ENCODE measurements at places on chromosomes 11 and 22.
A peak's percentile ranks its signal among the peaks of the same experiment; 100 is the strongest.

- DNase-seq, result no peak
These were observed 20.8 kb downstream of the FAM118A start for GRCh38 chr22:45330548-45330947.

- no peak for DNase-seq
These were observed 13.1 kb downstream of the ADM start for GRCh38 chr11:10317776-10318526.

- no peak for DNase-seq
These were observed 86.8 kb upstream of the CHORDC1 start for GRCh38 chr11:90309693-90310092.

DNA sequence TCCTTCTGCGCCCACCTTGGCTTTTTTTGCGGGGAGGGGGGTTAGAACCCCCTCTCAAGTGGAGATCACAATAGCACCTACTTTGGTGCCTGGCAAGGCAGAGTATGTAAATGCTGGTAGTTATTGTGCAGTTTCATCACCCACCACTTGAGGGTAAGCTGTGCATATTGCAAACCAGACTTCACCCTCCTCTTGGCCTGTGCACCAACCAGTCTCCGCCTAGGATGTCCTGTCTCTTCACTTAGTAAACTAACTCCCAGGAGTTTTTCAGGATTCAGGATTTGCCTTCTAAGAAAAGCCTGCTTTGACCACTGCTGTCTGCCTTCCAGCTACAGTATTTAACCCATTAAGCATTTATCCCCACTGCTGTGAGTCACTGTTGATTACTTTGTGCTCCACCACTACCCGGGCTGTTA, 2.0 kb upstream of the UBXN1 start:
- DNase-seq, result peak; percentile 21

DNA sequence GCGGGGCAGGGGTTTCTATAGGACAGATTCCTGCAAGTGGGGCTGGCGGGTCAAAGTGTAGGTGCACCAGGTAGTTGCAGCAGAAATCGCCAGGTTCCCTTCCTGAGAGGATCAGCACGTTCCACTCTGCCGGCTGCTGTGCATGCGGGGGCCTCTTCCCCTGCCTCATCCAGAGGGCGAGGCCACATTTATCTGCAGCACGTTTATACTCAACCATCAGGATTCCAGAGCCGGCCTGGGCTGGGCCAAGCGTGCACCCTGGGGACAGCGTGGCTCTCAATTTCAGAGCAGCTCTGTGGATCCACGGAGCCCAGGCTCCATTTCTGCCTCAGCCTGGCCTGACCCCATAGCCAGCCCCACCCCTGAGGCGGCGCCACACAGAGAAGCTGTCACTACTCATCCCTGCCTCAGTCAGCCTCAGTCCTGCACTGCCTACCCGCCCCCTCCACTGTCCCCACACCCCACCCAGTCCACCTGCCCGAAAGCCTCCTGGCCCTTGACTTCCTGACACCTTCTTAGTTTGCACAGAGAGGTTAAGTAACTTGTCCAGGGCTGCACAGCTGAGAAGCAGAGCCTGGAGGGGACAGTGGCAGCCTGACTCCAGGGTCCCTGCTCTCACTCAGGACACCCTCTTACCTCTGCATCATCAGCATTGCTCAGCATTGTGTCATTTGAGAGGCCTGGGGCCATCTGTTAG, 45.9 kb upstream of the RTL6 start:
- no peak for DNase-seq

GRCh38 chr11:103668859-103669258, 367.6 kb upstream of the DDI1 start:
- DNase-seq, result no peak

GRCh38 chr11:65503368-65503948, 4.6 kb downstream of the MALAT1 start:
- DNase-seq, result no peak

- no peak for DNase-seq
These were observed 50.6 kb upstream of the DEUP1 start for GRCh38 chr11:93279851-93280347.

- DNase-seq, result no peak
These were observed 3.0 kb downstream of the RSPH14 start for GRCh38 chr22:23138584-23139435.

DNA sequence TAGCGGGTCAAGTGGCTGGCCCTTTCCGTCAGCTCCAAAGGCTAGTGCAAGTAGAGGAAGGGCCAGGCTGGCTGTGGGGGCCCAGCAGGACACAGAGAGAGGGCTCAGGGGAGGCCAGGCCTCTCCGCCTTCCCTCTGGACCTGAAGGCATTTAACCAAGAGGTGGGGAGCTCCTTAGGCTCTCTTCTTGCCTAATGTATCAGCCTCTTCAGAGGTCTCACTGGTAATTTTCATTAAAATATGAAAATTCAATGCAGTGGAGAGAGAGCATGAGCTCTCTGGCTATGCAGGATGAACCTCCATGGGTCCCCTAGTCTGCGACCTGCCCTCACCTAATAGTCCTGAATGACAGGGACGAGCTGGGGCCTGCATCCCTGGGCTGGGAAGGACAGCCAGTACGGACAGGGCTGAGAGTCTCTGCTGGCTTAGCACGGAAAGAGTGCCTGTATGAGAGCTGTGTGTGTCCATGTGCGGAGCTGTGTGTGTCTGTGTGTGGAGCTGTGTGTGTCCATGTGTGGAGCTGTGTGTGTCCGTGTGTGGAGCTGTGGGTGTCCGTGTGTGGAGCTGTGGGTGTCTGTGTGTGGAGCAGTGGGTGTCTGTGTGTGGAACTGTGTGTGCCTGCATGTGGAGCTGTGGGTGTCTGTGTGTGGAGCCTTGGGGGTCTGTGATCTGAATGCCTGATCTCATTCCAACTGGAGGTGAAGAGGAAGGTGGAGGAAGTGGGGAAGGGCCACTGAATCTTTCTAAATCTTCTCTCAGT, 2.4 kb downstream of the ALX4 start:
- no peak for DNase-seq

- DNase-seq, result no peak
These were observed 71.8 kb downstream of the XRRA1 start for GRCh38 chr11:74877132-74877531.

GRCh38 chr22:23070418-23071229, at the start of gene GNAZ:
Gene GNAZ (plus strand): TSS chr22:23070519. CDS start chr22:23095696, 25,177 bp downstream.
- DNase-seq, result no peak

DNA sequence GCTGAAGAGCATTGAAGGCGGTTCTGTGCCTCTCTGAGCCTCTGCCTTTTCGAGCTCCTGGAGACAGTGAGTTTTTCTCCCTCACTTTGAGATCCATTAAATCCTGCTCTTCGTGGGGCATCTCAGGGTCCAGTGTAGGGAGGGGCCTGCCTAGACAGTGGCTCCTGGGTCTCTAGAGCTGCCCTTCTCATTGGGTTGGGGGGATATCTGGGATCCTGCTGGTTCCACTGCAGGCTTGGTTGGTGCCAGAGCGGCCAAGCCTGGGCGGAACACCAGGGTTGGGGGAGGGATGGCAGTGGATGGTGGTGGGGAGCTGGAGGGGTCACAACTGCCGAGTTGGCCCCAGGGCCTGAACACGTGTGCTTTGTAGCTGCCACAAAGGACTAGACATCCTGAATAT, 52.2 kb upstream of the CARS1 start:
- DNase-seq, result no peak

GRCh38 chr22:46297151-46297812, 612 bp downstream of the GTSE1 start:
- no peak for DNase-seq

- no peak for DNase-seq
These were observed 27.8 kb upstream of the ROBO3 start for GRCh38 chr11:124837491-124837856.

DNA sequence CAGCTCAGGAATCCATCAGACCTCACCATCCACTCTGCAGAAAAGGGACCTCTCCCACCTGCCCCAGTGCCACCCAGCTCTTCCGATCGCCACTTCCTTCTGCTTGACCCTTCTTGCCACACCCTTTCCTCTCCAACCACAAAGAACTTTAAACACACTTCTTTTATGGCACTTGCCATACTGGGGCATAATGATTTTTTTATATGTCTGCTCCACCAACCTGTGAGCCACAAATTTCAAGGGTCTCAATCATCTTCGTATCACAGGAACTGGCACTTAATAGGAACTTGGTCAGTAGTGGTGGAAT, 11.7 kb upstream of the MYH9 start:
- DNase-seq, result no peak

DNA sequence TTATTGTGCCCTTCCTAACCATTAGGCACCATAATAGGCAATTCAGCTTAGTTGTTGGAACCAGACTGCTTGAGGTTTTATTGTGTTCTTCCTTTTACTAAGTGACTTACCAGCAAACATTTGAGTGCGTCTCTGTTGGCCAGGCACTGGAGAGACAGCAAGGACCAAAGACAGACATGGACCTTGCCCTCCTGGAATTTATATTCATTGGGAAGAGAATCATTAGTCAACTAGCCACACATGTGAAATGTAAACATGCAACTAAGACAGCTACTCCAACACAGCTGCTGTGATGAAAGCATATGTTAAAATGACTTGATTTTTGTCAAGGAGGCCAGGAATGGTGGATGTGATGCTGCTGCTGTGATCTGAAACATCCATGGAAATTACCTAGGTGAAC, 106.4 kb downstream of the TRAF6 start:
- DNase-seq, result no peak

DNA sequence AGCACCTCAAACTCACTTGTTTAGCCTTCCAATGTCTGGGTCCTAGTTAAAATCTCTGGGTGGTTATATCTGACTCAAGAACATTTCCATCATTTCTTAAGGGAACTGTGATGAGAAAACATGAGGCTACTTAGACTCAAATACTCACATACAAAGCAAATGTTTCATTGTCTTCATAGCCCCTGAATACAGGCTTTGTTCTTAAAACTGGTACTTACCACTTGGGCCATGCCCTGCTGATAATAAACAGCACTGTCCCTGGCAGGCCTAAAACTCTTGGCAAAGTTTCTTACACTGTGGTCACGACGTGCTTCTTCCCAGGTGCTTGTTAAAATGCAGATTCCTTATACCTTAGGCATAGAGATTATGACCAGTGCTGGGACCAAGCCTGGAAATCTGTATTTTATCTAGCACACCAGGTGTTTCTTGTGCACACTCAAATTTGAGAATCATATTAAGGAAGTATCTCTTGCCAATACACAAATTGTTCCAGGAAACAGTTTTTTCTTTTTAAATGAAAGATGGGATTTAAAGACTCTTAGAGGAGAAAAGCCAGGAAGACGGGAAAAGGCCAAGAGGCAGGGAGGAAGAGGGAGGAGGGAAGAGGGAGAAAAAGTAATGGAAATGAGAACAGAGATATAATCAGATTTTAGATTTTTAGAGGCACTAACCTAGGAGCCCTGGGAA, 287.9 kb upstream of the MPPED2 start:
- no peak for DNase-seq

DNA sequence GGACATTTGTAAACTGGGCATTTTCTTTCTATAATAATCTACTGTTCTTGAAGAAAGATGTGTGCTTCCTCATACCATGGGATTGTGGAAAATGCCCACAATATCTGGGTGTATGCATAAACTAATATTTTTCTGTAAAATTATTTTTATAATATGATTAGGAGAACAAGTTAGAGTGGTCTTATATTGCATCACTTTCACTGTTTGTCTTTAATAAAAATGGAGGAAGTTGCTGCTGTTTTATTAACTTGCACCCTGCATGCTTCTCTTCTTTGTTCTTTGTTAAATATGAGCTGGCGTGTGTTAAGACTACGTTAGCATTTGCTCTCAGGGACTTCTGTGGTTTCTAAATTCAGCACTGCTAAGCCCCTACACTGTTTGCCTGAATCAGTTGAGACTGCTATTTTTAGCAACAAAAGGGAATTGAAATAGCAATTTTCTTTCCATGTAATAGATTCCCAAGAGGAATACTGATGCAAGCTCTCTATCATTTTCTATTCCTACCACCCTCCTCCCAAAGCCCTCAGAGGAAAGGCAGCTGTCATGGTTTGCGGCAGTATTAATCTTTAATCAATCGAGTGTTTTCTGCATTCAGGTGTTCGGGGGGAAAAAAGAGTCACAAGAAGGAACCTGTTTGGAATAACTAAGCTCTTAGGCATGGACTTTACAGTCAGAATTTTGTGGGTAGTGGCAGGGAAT, 56.1 kb downstream of the HSD17B12 start:
- DNase-seq, result no peak

DNA sequence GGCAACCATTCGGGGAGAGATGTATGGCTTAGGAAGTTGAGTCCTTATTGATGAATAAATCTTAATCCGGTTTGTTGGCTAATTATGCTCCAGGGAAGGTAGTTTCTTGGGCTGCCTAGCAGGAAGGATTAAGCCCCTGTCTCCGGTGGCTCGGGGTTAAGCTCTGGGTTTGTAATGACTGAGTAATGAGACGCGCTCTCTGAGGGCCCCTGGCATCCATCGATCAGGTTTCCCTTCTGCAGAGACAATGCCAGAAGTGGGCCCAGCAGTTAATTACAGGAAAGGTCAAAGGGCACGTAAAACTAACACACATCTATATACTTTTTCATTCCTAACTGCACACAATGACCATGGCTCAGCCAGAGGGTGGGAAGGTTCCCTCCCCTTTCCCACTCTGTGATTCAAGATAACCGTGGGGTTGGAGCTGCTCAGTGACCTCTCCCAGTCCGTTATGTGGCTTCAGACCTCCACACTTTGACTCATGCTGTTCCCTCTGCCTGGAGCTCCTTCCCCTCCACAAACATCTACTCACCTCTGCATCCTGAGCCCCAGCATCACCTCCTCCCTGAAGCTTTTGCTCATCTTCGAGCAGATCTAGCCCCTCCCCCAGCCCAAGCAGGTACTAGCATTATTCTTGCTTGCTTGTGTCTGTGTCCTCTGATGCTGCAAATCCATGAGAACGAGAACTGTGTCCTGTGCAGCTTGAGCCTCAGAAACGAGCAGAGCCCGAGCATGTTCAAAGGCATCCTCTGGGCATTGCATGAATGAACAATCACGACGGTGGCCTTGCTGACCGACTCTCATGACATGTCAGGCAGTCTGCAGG, 16.6 kb downstream of the SCUBE1 start:
- DNase-seq, result no peak

DNA sequence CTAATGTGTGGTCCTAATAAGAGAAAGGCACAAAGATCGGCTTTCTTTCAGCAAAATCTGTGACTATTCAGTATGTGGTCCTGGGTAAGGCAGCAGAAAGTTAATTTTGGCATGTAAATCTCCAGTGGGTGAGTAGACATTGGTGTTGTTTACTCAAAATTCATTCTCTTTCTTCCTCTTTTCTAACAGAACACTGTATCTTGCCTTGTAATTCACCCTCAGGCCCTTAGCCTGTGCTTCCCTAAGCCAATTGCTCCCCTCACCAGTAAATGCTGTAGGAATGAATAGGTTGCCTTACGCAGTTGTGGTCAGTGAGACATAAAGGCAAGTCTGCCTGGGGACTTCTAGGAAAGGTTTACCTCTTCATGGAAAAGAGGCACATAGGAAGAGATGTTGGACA, 49.9 kb upstream of the PDE3B start:
- DNase-seq, result no peak

DNA sequence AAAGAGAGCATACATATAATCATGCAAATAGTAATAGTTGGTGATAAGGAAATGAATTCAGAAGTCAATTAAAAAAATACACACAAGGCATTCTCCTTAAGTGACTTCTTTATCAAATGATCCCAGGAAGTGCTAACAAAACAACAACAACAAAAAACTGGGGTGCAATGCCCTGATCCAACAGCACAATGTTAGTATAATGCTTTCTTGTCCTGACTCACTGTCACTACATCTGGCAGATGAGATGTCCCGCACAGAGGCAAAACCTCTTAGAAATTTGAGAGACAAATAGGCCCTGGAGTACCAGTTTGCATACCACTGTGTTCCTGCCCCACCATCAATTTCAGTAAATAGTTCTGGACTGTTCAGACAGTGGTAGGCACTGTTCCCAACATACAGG, 11.0 kb upstream of the AMBRA1 start:
- no peak for DNase-seq

- no peak for DNase-seq
These were observed 227.5 kb upstream of the NARS2 start for GRCh38 chr11:78802058-78802761.

All from hippocampal formation (tissue), 2 donors.